ENCODE measurements at places on chromosomes 2 and 18.

DNA sequence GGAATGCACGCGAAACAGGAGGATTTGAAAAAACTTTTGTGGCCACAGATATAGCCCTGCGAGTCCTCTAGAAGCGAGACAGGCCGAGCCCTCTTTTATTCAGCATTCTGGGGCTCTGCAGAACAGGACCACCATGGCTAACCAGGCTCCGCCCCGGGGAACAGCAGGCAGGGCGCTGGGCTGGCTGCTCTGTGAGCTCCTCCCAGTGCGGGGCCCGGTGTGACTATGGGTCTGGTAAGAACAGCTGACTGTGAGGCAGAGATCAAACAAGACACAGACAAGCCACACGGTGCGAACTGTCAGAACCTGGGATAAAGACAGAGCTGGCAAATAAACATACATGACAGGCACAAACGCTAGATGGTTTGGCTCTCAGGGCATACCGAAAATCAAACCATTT is 15.5 kb downstream of the PXDN start:
- no peak for DNase-seq

GRCh38 chr18:2657788-2658458 is 2.4 kb downstream of the SMCHD1 start:
- peak; percentile 88 for DNase-seq

GRCh38 chr18:75247611-75248421 is 37.2 kb downstream of the TSHZ1 start:
- DNase-seq, result no peak

- DNase-seq, result no peak
Observed at GRCh38 chr18:62763101-62763521, 47.8 kb downstream of the PHLPP1 start.

- no peak for DNase-seq
Observed at GRCh38 chr18:63316612-63317555, 2.7 kb downstream of the BCL2 start.

DNA sequence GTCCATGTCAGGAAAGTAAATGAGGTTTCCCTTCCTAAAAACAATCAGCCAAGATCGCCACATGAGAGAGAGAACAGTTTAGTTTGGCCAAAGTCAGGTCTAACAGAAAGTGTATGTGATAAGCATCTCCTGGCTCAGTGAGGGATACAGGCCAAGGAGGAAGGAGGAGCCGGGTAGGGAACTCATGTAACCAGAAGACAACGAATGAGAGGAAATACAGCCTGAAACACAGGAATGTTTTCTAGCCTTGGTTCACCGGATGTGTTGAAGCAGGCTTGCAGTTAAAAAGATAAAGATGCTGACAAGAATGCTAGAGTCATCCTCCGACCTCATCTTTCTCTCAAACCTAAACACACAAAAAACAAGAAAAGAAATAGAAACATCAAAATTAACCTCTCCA is 283.9 kb upstream of the SIX2 start:
- DNase-seq, result no peak

DNA sequence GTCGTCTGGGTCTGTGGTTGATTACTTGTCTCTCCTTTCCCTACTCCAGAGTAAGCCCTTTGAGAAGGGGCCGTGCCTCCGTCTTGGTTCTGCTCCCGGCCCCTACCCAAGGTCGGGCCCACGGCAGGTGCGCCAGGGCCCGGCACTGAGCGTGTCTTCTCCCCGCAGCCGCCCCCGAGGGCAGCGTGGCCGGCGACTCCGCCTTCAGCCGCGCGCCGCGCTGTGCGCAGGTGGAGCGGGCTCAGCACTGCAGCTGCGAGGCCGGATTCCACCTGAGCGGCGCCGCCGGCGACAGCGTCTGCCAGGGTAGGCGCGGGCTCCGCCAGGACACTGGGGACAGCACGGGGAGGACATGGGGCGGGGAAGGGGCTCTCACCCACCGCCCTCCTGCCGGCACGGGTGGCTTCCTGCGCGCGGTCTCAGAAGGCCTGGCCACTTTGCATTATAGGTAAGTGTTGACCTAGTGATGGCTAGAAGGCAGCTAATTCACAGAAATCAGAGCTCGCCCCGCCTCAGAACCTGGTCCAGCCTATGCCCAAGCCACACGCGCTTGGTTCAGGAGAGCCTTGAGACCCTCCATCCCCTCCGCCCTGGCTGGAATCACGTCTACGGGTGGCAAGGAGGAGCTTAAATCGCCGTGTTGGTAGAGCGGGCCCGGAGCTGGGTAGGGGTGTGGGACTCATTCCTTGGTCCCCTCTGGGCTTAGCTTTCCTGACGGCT is 43.5 kb downstream of the FBLN7 start:
- DNase-seq, result no peak

- DNase-seq, result no peak
Observed at GRCh38 chr2:143426296-143426695, 297.1 kb downstream of the ARHGAP15 start.

GRCh38 chr2:65361623-65362022 is 70.8 kb downstream of the SPRED2 start:
- DNase-seq, result no peak

- DNase-seq, result no peak
Observed at GRCh38 chr2:1540481-1540880, 127.2 kb downstream of the TPO start.

- DNase-seq, result no peak
Observed at GRCh38 chr2:120879431-120880295, 144.0 kb downstream of the GLI2 start.

DNA sequence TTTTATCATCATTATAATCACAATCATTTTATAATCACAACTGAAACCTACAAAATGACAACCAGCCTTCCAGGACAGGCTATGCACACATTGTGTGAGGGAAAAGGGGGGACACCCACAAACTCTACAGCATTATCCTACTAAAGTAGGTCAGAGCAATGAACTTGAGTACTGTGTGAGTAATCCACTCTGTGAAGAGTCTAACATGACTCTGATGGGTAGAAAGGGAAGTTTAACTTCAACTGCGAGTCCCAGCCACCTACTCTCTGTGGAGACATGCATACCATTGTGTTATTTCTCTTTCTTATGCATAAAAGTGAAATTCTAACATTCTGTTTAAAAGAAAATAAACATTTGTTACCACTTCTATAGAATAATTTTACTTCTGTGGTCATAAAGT is 177.9 kb downstream of the ZNF516 start:
- DNase-seq, result no peak
